ENCODE measurements at places on chromosomes 5 and 9. TPM values are rescaled to one million over a fixed set of nuclear protein-coding genes. Genes with fewer than 3 reads are reported as not detected.

DNA sequence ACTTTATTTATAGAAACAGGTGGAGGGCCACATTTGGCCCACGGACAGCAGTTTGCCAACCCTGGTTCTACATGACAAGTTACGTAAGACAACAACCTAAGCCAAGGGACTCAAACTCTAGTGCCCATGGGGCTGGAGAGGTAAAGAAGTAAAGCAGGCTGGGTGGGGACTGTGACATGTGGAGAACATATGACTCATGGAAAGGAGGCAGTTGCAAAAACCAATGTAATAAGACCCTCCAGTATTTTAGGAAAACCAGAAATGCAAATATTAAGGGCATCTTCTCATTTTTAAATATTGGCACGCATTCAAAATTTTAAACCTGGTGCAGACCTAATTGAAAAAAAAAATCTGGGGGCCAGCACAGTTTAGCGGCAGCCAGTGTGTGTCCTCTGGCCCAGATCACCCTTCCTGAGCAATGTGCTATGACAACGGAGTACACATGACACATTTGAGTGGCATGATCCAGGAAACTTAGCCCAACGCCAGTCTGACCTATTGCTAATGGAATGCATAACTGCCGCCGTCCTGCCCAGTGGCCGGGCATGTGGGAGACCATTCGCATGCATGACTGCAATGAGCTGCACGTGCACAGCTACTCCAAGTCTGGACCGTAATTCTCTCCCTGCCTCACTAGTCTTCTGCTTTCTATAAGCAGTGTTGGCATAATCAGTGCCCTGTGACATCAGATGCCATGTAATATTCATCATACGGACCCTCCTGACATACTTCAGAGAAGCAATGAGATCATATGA is 97.2 kb downstream of the SH3TC2 start:
- DNase-seq, result peak; percentile 97

GRCh38 chr5:132370181-132370970 is 866 bp downstream of the SLC22A5 start:
- no peak for DNase-seq

DNA sequence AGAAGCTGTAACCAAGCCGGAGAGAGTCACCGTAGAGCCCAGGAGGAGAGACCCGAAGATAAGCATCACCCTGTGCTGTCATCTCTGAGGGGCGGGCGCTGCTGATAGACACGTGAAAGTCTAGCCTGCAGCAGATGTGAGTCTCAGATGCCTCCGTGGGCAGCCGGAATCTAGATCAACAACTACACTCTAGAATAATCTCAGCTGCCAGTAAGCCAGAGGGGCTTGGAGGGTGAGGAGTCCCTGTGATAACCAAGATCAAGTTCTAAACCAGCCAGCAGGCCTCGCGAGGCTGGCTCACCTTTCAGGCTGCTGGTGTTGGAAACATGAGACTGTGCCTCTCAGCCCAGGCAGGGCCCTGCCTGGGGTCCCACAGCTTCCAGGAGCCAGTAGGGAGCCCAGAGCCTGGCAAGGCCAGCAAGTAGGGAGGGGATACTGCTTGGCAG is 54.1 kb downstream of the DAPK1 start:
- no peak for DNase-seq

DNA sequence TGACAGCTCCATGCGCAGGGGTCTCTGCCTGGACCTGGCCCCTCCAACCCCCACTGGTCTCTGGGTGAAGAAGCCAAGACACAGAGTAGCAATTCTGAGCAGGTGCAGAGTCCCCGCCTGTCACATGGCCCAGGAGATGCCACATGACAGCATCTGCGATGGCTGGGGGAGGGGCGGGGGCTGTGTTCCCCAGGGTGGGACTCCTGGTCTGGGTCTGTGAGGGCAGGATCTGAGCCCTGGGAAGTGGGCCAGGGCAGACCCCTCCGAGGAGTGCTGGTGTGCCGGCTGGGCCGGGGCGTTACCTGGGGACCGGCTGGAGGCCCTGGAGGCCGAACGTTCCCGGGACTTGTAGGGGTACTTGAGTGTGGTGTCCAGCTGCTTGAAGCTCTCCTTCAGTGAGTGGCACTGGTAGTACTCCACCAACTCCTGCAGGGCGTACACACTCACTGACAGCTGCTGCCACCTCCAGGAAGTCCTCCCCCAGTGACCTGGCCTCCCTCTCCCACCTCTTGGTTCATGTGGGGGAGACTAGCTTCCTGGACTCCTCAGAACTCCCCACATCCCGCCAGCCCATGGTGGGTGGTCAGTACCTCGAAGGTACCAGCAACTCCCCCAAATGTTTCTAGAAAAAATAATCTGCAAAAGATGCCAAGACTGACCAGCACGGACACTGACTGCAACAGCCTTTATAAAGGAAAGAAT is 32.1 kb upstream of the SARDH start:
- DNase-seq, result no peak

DNA sequence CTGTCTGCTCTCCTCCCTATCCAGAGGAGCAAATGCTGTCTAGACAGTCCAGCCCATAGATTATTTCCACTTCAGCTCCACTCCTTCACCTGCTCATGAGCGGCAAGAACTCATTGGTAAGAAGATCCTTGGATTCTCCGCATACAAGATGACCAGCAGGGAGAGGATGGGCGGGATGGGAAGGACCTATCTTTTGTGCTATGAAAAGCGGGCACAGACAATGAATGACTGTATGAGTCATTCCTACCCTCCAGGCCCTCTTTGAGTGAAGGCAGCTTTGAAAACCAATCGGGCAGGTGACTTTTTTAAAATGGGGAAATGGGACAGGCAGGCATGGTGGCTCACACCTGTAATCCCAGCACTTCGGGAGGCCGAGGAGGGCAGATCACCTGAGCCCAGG is 49.4 kb downstream of the SMIM23 start:
- DNase-seq, result no peak

GRCh38 chr9:38130724-38131123 is 61.7 kb upstream of the SHB start:
- no peak for DNase-seq

DNA sequence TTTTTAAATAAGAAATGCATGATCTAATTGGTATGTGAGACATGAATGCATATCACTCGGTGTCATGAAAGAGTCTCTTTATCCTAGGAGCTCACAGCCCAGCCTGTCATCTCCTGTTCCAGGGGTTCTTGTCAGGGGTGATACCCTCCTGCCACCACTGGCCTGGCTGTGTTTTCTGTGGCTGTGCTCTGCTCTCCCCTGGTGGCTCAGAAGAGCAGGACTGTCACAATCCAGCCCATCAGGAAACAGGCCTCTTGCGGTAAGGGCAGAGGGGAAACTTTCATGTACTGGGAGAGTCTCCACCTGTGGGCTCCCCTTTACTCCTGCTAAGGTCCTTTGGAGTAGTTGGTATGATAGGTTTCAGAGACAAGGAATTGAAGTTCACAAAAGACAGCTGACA is 240.2 kb upstream of the GLRA1 start:
- DNase-seq, result no peak

DNA sequence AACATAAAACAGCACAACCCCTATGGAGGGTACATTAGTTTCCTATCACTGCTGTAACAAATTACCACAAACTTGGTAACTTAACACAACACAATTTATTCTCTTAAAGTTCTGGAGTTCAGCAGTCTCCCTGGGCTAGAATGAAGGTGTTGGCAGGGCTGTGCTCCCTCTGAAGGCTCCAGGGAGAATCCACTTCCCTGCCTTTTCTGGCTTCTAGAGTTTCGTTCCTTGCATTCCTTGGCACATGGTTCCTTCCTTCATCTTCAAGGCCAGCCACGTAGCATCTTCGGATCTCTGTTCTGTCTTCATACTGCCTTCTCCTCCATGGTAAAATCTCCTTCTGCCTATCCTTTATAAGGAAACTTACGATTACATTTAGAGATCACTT is 25.0 kb upstream of the GSN start:
- no peak for DNase-seq

- DNase-seq, result peak; percentile 37
These were observed 129.2 kb upstream of the FST start for GRCh38 chr5:53350991-53351770.

- no peak for DNase-seq
These were observed 216.9 kb downstream of the ROR2 start for GRCh38 chr9:91733006-91733624.

GRCh38 chr5:130974021-130974683 is 190.9 kb downstream of the HINT1 start:
- no peak for DNase-seq

DNA sequence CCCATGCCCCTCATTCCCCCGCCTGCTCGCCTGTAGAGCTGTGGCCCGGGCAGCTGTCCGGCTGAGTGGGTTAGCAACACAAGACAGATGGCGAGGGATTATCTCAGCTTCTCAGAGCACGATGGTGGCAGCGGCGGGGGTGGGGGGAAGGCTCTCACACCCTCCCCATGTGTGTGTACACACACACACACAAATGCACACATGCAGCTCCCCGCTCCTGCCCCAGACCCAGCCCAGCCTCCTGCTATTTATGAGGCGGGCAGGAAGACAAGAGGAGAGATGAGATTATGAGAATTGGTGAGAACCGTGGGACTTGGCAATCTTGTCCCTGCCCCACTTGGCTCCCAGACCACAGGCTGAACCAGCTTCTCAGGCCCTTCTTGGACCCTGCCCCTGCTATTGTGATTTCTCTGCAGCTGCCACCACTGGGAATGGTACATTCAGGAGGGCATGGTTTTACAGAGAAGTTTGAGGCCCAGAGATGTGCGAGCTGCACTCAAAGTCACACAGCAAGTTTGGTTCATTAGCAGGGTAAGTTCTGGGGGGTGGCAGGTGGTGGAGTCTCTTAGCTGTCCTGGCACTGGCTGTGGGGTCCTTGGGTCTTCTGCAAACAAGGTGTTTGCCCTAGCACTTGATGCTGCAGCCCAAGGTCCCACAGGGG is 51.0 kb upstream of the PSD2 start:
- DNase-seq, result no peak

DNA sequence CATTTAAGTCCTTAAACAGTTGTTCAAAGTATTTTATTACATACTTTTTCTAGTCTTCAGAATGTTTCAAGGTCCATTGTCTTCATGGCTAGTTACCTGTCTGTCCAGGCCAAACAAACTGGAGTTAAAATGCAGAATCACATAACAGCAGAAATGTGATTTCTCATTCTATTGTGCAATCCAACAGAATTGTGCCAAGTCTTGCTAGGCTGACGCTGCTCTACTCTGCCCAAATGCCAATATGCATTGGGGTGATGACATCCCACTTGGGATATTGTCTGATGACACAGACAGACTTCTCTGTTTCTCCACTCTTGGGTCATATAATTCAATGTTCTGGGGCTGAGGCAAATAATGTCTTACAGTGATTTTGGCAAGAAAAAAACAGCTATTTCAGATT is 5.2 kb upstream of the SLC22A5 start:
- peak; percentile 72 for DNase-seq

DNA sequence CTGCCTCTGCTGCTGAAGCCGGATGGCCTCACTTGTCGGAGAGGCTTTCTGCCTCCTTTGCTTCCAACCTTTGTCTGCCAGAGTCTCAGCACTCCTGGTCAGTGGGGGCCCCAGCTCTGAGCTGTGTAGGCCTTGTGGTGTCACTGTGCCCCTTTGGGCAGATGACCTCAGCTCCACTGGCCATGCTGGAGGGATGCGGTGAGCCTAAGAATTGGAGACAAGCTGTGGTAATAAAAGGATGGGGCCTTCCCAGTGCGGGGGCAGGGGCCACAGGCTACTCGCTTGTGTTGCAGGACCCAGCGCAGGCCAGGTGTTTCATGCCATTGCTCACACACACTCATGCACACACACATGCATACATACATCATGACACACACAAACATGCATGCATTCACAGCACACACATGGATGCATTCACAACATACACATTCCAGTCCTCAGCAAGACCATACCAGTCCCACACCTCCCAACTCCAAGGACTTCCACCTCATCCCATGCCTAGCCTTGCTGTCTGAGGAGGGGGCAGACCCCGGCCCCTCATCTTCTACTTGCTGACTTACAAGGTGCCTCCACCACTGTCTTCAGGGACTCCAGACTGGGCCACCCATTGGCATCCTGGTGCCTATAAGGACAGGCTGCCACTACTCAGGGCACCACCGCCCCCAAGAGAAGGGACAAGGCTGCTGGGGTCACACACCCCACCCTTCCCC is 237.7 kb downstream of the SYK start:
- DNase-seq, result no peak

GRCh38 chr5:6376974-6377520 is 1.3 kb downstream of the MED10 start:
- DNase-seq, result peak; percentile 5

GRCh38 chr9:2208465-2208864 is 193.3 kb downstream of the SMARCA2 start:
- no peak for DNase-seq

GRCh38 chr5:178387856-178388190 is 155.2 kb upstream of the PHYKPL start:
- DNase-seq, result no peak

Gene PCDHB5
- 0.28 TPM for total RNA-seq

Gene GKAP1
- total RNA-seq, result 1.7 TPM

Gene SPEF2
- 2.3 TPM for total RNA-seq

Gene GABRA1
- total RNA-seq, result not detected

Gene ADAM19
- 38.3 TPM for total RNA-seq

Gene GDNF
- total RNA-seq, result 0.18 TPM

Gene UBAP2
- total RNA-seq, result 12.5 TPM

Gene PCDHB12
- total RNA-seq, result under 0.01 TPM

Gene CAMSAP1
- total RNA-seq, result 19.5 TPM

Gene BRIX1
- 53.0 TPM for total RNA-seq

Gene TSSK1B
- total RNA-seq, result under 0.01 TPM

Measured in IMR-90 (cell line).